ENCODE measurements at places on chromosomes 2 and 18.

DNA sequence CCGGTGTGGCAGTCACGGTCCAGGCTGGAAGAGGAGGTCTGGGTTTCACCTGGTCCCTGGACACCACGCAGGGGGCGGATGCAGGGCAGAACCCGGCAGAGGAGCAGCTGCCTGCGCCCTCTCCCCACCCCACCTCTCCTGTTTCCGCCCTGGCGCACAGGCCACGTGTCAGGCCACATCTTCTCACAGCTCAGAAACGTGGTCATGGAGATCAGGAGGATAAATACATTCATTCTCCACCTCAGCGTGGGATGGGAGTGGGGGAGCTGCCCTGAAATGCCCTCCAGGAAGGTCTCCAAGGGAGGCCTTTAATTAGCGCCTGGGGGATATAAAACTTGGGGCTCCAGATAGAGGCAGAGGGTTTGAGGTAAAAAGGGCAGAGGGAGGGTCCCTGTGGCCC lies 142.0 kb downstream of the KCTD1 start:
- DNase-seq, result no peak

DNA sequence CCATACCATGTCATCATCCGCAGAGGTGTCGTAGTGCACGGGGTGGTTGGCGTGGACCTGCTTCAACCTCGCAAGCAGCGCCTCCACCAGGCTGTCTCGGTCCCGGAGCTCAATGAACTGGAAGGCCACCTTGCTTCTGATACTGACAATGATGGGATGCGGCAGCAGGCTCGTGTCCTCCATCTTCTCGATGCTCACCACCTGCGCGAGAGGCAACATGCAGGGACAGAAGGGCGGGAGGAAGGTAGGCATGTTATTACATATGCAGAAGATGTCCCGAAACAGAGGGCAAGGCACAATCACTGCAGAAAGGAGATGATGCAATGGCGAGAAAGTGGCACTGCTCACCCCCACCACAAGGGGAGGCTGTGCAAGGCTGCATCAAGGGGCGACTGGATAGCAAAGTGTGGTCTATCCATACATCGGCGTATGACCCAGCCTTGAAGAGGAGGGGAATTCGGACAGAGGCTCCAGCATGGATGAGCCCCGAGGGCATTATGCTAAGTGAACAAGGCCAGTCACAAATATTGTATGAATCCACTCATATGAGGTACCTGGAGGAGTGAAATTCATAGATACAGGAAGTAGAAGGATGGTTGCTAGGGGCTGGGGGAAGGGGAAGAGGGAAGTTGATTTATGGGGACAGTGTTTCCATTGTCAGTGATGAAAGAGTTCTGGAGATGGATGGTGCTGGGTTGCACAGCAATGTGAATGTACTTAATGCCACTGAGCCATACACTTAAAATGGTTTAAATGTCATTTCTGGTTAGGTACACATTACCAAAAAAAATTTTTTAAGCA lies 36.6 kb downstream of the RPL31 start:
- DNase-seq, result no peak

- DNase-seq, result no peak
Measured at GRCh38 chr18:8890957-8891464, 185.7 kb downstream of the MTCL1 start.

DNA sequence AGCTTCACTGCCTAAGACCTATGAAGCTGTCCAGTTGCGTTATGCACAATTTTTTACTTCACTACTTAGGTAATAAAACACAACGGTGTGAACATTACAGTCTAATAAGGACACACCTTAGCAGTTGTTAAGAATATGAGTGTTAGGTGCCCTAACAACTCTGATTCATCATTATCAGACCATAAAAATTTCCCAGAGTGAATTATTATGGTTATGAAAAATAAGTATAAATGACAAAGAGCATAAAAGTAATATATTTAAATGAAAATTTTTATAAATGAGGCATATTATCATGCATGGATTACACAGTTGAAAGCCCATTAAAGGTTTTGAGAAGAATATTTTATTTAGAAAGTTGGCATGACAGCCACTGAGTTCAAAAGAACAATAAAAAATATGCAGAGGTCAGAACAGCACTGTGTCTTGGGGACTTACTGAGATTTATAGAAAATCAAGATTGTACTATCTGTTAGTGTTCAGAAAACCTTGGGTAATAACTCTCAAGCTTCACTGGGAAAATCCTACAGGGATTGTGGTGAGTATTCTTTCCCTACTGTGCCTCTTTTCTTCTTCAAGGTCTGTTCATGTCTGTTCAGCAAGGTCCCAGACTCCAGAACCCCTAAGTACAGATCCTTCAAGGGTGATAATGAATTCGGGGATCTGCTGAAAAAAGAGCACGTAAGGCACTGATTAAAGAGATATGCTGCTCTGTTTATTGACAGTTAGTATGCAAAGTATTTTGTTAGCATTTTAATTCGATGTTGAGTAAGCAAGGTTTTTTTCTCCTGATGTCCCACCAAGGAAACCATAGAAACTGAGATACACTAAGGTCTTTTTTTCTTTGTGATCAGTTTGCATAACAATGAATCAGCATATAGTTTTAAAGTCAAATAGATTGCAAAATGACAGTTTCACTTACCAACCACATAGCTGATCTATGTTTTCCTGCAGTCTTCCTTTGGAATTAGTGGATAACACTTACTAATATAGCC lies 250.0 kb downstream of the DSEL start:
- DNase-seq, result no peak

GRCh38 chr2:191150600-191151330 lies at the start of gene STAT4:
Gene STAT4, minus strand, starts transcription at chr2:191150994. Its CDS starts 2,791 bp downstream, at chr2:191148203.
- DNase-seq, result peak; percentile 82

DNA sequence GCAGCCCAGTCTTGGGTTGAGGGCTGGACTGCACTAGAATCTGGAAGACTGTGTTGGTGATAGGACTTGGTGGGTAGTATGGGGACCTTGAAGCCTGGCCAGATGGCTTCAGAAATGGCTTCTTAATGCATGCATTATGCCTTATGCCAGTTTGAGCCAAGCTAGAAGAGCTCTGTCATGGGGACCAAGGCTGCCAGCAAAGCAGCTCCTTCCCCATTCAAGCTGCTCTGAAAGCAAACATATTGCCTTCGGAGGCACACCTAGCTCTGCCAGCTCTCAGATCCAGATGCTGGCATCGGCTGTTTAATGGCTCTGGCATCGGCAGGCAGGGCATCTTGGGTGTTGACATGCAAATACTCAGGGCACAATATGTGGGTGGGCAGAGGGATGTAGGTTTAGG lies 59.0 kb upstream of the IGFBP5 start:
- no peak for DNase-seq

DNA sequence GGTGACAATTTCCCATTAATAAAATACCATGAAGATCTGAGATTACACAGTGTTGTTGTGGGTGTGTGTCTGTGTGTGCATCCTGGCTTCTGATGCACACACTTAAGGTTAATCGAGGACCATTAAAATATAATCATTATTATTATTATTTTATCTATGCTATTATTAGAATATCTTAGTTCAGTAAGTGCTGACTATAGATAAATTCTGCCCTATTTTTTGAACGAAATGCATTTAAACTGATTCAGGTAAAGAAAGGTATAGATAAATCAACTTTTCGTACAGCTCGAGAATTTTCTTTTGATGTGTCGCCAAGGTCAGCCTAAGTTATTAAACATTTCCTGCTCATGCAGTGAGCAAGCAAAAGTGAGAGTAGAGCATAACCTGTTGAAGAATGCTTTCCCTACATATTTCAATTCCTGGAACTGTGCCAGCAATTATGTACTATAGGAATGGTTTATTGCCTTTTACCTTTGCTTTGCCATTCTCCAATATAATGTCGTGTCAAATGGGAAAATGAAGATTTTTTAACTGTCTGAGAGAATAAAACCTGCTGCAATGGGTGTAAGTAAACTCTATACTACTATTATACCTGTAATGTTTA lies 25.8 kb downstream of the KCNJ3 start:
- no peak for DNase-seq

GRCh38 chr18:48033790-48034650 lies 103.6 kb upstream of the SMAD2 start:
- no peak for DNase-seq

DNA sequence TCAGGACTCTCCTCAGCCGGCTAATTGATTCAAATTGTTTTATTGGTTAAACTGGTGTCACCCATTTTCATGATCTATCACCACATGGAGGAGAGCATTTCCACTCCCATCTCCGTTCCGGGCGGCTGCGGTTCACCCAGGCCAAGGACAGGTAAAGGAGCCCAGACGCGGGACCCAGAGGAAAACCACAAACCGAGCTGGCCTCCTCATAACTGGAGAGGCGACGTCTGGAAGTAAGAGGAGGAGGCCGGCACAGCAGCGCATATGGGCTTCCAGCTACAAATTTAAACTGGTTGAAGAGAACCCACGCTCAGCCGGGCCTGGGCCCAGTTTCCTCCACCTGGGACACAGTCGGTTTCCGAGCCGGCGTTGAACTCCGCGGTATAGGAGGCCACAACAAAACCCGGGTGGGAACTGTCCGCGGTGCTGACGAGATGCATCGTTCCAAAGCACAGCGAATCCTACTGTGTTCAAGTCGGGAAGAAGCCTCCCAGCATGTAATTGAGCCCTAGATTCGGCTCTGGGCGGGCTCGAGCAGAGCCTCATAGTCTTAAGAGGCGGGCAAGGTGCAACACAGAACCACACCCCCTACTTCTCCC lies 3.0 kb upstream of the SKOR2 start:
- DNase-seq, result peak; percentile 49

GRCh38 chr2:195842932-195843331 lies 185.9 kb downstream of the SLC39A10 start:
- no peak for DNase-seq

DNA sequence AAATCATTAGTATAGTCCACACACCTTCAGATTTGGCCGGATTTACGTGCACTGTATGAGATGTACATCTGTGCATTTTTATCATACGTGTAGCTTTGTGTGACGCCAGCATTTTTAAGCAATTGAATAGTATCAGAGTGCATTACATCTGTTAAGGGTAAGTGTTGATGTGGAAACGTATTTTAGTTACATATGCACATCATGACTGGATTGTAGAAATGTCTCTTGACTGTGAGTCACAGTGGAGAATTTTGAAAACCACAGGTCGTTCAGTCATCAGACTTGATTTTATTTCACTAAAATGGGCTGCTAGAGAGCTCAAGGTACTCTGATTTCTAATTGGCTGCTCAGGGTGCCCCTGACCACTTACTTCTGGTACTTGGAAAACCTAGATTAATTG lies 5.4 kb upstream of the GPBAR1 start:
- no peak for DNase-seq

GRCh38 chr2:118312969-118313756 lies 224.9 kb downstream of the INSIG2 start:
- DNase-seq, result no peak

DNA sequence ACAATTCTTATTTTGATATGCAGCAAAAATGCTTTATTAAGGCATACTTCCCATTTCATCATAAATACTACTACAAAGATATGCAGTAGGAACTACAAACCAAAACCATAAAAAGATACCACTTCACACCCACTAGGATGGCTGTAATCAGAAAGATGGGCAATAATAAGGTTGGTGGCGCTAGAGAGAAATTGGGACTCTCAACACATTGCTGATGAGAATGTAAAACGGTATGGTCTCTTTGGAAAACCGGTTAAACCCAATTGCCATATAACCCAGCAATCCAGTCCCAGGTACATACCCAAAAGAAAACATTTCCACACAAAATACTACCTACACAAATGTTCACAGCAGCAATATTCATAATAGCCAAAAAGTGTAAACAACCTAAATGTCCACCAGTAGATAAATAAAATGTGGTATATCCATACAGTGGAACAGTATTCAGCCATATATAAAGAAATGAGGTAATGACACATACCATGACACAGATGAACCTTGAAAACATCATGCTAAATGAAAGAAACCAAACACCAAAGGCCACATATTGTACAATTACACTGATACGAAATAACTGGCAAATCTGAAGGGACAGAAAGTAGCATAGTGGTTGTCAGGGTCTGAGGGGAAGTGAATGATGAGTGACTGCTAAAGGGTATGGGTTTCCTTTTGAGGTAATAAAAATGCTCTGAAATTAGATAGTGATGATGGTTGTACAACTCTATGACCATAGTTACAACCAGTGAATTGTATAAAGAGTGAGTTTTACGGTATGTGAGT lies 12.7 kb downstream of the SP3 start:
- no peak for DNase-seq

DNA sequence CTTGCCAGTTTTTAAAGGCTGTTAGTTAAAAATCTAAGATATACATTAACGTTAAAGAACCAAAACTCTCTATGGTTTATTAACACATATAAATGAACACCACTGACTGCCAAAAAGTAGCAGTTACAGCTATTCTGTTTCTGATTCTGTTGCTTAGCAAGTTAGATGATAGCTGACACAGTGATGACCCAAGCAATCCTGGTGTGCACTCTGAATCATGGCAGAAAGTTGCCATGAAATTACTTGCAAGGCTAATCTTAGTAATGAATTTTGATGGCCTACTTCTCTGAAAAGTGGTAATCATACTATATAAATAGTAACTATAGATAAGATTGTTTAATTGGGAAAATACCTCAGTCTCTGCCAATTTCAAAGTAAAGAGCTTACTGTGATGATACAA lies 57.7 kb downstream of the ROCK2 start:
- no peak for DNase-seq

DNA sequence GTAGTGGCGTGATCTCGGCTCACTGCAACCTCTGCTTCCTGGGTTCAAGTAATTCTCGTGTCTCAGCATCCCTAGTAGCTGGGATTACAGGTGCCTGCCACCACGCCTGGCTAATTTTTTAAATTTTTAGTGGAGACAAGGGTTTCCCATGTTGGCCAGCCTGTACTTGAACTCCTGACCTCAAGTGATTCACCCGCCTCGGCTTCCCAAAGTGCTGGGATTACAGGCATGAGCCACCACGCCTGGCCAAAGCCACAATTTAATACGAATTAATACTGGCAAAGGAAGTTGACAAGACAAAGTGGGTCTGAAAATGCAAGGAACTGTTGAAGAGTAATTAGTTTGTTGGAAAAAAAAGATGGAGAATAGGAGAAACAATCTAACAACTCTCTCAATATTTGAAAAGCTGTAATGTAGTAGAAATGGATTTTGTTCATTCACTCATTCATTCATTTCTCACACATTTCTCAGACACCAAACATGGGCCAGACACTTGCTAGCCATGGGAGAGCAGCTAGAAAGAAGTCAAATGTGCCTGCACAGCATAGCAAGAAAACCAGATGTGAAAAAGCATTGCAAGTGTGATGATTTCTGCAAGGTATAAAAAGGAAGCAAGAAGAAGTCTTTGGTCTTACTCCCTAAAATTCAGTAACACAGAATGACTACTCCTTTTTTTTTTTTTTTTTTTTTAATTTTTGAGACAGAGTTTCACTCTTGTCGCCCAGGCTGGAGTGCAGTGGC lies 39.4 kb upstream of the ATL2 start:
- no peak for DNase-seq

- DNase-seq, result no peak
Measured at GRCh38 chr2:149972066-149972465, 384.5 kb upstream of the MMADHC start.

GRCh38 chr2:46480562-46480961 lies 1.2 kb downstream of the TMEM247 start:
- no peak for DNase-seq

GRCh38 chr2:139083121-139083520 lies 302.9 kb upstream of the NXPH2 start:
- DNase-seq, result no peak

GRCh38 chr2:217218269-217219163 lies 358.7 kb upstream of the TNP1 start:
- no peak for DNase-seq

GRCh38 chr2:223075301-223076270 lies 23.6 kb downstream of the KCNE4 start:
- DNase-seq, result no peak

- no peak for DNase-seq
Measured at GRCh38 chr2:168180483-168180882, 66.9 kb downstream of the STK39 start.
